ENCODE measurements at places on chromosomes 5 and 9.

- DNase-seq = peak; percentile 80
Observed at GRCh38 chr9:90969021-90969675, 167.5 kb downstream of the SYK start.

- no peak for DNase-seq
Observed at GRCh38 chr9:109963079-109963478, 183.1 kb downstream of the PALM2AKAP2 start.

DNA sequence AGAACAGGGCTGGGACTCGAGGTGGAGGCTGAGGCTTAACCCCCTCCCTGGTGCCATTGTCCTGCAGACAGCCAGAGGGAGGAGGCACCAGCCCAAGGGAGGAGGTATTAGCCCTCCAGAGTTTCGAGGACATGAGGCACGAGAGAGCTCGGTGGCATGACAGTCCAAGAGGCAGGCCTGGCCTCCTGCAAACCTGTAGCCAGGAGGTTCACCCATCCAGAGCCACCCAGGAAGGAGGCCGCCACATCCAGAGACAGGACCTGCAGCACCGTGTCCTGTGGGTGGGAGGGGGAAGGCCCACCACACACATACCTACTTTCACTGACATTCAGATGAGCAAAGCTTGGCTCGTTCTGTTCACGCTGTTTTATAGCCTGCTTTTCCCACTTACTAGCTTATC is 75.2 kb upstream of the ADAMTS2 start:
- no peak for DNase-seq

GRCh38 chr5:141692533-141692888 is 10.5 kb upstream of the ARAP3 start:
- no peak for DNase-seq

DNA sequence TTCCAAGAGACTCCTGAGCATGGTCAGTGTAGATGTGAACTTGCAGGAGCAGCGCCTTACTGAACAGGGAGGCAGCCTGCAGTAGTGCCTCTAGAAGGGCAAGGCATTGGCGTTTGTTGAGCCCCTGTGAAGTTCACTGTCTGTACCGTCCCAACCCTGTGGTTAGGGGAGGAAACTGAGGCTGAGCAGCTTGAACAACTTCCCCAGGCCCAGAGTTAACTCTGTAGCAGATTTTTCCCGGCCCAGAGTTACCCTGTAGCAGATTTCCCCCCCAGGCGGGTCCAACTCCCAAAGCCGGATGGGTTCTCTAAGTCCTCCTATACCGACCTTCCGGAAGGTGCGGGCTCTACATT is 9.6 kb downstream of the LMX1B start:
- DNase-seq = no peak

DNA sequence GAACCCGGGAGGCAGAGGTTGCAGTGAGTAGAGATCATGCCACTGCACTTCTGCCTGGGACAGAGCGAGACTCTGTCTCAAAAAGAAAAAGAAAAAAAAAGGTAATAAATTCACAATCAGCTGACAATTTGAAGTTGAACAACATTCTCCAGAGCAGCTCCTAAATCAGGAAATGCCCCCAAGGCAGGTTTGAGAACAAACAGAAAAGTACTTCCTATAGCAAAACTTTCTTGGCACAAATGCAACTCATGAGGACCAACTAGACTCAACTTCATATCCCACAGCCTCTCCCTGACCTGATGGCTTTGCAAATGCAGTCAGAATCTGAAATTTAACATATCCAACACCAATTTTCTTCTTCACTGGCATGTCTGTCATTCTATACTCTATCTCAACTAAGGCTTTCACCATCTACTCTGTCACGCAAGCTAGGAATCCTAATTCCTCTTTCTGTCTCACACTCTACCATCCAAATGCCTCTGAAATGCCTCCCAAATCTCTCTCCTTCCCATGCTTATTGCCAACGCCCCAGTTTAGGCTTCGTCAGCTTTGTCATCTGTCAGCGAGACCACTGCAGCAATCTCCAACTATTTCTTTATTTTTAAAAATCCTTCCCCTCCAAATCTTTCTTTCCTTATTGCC is 113.3 kb downstream of the MAPKAP1 start:
- DNase-seq = no peak

GRCh38 chr9:81833563-81834345 is 94.5 kb upstream of the SPATA31D4 start:
- no peak for DNase-seq
